ENCODE measurements at places on chromosomes 1 and 21.

- DNase-seq: no peak
Measured at GRCh38 chr1:172724765-172725613, 66.1 kb downstream of the FASLG start.

- no peak for DNase-seq
Measured at GRCh38 chr1:109356915-109357314, 40.8 kb downstream of the SORT1 start.

DNA sequence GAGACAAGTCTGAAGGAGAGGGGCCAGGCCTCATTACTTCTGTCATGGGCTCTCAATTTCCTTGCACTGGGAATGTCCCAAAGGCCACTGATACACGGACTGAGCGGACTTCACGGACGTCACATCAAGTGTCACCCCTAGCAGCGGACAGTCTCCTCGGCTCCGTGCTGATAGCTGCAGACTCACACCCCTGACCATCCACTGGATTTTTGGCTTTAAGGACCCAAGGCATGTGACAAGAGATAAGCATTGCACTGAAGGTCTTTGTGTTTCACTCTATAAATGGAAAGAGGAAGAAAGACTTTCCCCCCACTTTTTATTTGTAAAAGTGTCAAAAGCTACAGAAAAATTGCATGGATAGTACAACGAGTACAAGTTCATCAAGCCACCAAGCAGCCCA lies 200.4 kb upstream of the FGGY start:
- no peak for DNase-seq

- DNase-seq: no peak
Measured at GRCh38 chr1:47679826-47680225, 242.0 kb downstream of the FOXD2 start.

GRCh38 chr1:246659594-246660140 lies 64.5 kb upstream of the SCCPDH start:
- no peak for DNase-seq

GRCh38 chr1:6519491-6519934 lies 28.0 kb upstream of the PLEKHG5 start:
- no peak for DNase-seq

DNA sequence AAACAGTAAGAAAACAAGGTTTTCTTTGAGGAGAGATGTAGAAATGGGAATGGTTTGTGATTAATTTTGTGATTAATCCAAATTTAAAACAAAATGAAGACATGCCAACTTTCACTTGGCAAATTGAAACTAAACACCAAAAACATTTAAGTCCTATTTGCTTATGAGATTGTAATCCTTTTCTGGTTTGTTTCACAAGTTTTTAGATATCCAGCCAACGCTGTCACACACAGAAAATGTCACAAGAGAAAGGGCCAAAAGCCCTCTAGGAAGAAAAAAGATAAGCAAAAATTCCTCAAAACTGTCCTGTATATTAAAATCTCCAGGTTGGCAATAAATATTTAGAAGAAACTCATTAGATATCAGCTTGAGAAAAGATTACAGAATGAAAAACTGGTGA lies 2.5 kb downstream of the USH2A start:
- no peak for DNase-seq

- no peak for DNase-seq
Measured at GRCh38 chr1:29811727-29812407, 575.5 kb downstream of the PTPRU start.

GRCh38 chr1:13878021-13878420 lies 178.0 kb downstream of the PRDM2 start:
- DNase-seq: no peak

- no peak for DNase-seq
Measured at GRCh38 chr1:247119600-247120407, 15.6 kb upstream of the ZNF669 start.

DNA sequence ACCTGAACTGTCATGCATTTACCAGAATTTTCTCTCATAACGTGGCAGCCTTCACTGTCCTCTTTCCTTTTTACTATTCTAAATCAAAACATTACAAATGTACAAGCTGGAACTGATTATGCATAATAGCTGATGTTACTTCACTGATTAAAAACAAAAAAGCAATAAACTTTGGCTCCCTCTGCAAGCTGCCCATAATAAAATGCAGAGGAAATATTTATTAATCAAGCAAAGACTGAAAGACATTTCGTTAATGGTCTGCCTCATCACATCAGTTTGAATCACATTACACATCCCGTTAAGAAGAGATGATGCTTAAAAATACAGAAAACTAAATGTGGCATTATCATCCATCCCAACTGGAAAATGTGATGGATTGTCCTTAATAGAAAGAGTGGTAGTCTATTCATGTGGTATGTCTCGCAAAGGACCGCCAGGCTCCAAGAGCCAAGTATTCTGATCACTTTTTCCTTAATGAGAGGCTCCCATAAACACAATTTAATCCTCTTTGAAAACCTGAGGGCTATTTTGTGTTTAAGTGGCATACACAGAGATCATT lies 225.3 kb downstream of the RGS7 start:
- no peak for DNase-seq

GRCh38 chr1:36992139-36992943 lies 42.0 kb downstream of the GRIK3 start:
- no peak for DNase-seq

GRCh38 chr21:29102791-29103257 lies 27.6 kb upstream of the MAP3K7CL start:
- peak; percentile 23 for DNase-seq

- DNase-seq: no peak
Measured at GRCh38 chr1:213186168-213186567, 135.1 kb downstream of the RPS6KC1 start.

- no peak for DNase-seq
Measured at GRCh38 chr1:118958937-118959631, 29.1 kb downstream of the TBX15 start.

GRCh38 chr1:117572546-117572945 lies 33.3 kb upstream of the TENT5C start:
- no peak for DNase-seq

DNA sequence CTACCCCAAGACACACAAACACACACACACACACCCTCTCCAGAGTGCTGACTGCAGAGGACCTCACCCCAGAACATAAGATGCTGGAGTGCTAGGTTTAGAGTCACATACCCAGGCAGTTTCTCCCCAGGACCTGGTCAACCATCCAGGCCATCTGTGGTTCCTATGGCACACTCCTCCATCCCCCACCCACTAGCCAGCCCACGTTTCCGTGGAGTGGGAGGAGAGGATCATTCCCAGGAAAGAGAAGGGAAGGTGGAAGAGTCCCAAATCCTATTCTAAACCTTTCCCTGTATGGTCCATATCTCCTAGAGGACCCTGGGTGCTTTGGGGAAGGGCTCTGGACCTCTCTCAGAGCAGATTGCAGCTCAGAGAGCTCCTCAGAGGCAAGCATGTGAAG lies 1.1 kb downstream of the KCNJ9 start:
- no peak for DNase-seq

GRCh38 chr1:157000686-157001085 lies 44.9 kb downstream of the ARHGEF11 start:
- DNase-seq: no peak
